ENCODE measurements at places on chromosomes 13 and 19.

DNA sequence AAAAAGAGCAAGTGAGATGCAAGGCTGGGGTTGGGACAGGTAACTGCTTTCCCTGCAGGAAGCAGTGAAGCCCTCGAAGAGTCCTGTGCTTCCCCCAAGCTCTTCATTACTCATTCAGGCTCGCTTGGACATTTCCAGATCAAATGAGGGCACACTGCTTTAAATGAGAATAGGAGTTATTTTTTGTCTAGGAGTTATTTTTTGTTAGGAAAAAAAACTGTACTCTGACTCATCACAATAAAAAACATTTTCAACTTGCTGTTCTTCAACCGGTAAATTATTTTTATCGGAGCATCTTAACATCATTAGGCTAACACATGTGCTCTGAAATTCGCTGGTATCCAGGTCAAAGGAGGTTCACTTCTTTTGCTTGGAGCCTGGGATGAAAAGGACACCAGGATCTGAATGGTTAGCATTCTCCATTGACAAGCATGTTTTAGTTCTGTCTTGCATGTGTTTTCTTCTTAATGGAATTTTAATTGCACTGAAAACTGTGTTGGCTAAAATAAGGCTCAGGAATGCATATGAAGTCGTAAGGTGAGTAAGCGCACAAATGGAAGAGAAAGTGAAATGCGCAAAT is 80.7 kb upstream of the STK24 start:
- no peak for DNase-seq

GRCh38 chr13:51856027-51856736 is 5.6 kb upstream of the CCDC70 start:
- no peak for DNase-seq

DNA sequence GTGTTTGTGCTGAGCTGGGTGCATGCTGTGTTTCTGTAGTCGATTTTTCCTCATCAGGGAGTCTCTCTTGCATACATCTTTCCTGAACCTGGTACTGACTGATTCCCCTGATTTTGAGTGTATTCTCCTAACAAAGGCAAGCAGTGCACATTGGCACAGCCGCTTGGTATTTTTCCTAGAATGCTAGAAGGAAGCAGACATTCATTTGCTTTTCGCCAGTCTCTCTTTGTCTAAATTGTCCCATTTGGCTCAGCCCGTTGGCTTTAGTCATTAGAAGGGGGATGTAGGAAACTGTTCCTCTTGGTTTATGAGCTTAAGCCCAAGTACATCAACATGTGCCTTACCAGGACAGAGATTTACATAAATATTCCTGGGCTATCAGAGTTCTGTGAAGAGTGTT is 266.1 kb upstream of the TMTC4 start:
- DNase-seq = no peak

- DNase-seq = no peak
These were observed 13.7 kb downstream of the EIF3K start for GRCh38 chr19:38632476-38633213.

GRCh38 chr13:112182251-112182650 is 115.3 kb downstream of the SOX1 start:
- DNase-seq = no peak

- no peak for DNase-seq
These were observed 33.4 kb downstream of the PEPD start for GRCh38 chr19:33487901-33488800.

DNA sequence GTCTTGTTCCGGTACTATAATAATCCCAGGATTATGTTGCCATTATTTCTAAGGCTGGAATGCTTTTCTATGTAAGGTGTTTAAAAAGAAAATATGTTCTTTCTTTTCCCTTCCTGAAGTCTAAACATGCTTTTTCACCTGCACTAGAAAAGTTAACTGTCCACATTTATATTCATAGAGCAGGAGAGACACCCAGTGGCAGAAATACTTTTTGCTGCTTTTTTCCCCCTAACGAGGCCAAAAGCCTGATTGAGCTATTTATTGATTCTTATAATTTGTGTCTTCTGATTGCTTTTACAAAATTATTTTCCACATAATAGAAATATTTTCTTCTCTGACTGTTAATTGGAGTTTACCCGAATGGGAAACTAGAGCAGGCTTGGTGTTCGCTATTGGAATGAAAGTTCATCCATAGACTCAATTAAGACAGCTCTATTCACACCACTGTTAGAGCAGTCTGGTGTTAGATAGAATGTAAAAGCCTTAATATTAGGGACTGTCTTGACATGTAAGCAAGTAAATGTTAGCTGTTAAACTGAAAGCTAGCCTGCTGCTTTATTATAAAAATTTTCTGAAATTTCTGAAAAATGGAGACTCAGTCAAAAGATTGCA is 15.8 kb downstream of the GPR180 start:
- no peak for DNase-seq

DNA sequence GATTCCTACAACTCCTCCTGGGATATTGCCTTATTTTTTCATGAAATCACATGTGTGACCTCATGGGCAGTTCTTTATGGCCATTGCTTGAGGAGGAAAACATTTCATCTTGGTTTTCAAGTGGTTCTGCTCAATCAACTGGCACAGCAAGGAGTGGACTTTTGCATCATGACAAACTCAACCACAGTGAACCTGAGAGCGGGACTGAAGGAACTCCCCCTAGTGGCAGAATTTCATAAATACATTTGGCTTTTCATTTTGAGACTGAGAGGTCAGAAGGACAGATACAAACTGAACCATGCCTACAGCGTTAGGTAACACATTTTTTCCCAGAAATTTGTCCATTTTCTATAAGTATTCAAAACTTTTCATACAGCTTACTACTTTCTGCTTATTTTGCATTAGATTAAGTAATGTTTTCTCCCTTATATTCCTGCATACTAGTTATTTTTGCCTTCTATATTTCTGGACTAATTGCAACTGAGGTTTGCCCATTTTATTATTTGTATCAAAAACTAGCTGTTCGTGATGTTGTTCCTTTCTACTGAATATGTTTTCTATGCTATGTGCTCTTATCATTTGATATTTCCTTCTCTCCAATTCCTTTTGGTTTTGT is 13.4 kb upstream of the SIGLEC12 start:
- DNase-seq = no peak

DNA sequence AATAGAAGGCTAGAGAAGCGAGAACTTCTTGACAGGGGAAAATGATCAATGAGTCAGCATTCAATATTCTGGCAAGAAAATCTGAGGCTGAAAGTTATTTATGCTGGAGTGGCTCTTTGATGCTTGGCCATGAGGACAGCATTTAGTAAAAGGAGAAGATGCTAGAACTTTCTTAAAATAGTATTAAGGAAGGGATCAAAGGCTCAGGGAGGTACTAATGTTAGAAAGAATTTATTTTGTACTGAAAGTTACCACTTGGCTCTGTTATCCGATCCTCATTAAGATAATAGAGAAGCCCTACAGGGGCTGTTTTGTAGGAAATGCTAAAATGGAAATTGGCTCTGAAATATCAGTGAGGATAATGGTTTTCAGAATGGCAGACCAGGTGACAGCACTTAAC is 1774.6 kb upstream of the PCDH20 start:
- DNase-seq = no peak

DNA sequence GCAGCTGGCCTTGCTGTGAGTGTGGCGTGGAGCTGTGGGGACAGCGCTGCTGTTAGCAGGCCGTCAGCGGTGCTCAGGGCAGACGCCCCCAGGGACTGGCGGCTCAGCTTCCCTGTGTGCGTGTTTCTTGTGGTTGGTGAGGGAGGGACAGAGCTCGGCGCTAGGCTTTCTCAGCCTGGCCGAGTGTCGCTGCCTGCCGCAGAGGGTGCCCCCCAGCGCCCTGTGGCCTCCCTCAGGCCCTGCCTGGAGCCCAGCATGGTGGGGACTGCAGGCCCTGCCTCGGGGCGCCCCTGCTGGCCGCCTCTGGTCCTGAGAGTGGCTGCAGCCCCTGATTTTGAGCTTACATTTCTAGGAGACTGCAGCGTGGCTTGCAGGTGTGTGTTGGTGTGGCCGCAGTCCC is 35.5 kb downstream of the DOT1L start:
- peak; percentile 52 for DNase-seq

GRCh38 chr19:4134351-4134750 is 10.4 kb upstream of the MAP2K2 start:
- no peak for DNase-seq

DNA sequence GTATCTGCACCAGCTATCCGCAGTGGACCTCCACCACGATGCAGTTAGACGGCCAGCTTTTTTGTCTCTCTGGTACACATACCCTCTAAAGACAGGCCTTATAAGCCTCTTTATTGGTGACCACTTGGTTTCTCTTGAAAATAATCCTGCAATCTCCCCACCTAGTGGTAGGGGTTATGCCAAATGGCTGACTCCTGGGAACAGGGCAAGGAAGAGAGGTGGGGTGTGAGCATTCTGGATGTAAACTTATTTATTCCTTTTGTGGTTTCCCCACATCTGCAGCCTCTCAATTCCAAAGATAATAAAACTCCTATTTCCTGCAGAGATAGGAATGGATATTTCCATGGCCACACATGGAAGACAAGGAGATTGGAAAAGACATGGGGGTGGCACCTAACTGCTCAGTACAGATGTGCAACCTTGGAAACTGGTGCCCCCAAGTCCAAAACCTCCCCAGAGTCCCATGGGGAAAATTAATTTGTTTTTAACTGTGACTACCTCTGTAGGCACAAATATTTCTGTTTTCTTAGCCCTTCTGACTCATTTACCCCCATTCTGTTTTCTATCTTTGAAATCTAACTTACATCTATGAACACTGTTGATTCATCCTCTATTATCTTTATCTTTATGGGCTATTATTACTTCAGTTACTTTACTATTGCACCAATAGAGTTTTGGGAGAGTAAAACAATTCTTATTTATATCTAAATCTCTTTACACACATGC is 112.7 kb upstream of the TSHZ3 start:
- DNase-seq = no peak
